ENCODE measurements at places on chromosomes 6 and 20.

- no peak for DNase-seq
Observed at GRCh38 chr6:89239338-89239737, 22.2 kb upstream of the GABRR1 start.

DNA sequence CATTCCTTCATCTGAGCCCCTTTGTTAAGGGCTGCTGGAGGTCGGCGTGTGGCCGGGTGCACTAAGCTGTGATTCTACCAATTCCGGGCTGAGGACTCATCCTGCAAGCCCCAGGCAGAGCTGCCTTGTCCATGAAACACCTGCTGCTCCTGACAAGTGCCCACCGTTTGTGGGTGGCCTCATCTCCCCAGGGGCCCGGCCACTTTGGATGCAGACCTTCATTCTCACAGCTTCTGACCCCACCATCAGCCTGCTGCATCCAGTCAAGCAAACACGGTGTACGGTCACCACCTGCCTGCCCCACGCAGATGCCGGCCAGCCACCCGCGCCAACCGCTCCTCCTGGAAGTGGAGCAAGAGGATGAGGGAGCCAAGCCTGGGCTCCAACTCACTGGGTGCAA is 382.7 kb downstream of the THBS2 start:
- no peak for DNase-seq

DNA sequence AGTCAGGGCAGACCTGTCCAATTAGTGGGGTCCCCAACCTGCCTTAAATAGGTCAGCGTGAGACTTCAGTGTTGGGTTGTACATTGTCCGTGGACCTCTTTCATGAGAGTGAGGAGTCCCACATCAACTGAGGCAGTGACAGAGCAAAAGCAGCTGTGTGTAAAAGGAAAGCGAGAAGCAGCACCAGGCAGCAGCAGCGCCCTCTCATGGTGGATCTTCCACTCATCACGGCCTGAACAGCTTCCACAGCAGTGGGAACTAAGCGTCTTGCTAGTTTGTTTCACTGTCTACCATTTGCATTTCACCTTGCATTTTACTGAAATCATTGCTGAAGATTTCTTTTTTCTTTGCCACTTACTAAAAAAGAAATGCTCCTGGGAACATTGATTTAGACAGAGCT is 333.8 kb downstream of the PKHD1 start:
- DNase-seq: no peak

DNA sequence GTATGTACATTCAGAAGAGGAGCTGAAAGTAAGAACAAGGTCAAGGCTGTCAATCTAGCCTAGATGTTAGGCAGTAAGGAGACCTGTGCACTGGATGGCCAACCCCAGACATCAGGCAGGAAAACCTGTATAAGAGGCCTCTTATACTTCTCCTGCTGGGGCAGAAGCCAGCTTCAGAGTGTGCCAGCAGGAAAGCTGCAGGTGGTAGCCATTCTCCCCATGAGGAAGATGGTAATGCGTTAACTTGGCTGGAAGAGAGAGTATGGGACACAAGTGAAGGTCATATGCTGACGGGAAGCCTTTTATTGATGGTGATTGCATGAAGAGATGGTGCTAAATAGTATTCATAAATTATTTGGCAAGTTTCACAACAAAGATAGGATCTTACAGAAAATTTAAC is 20.6 kb downstream of the NHLRC1 start:
- DNase-seq: no peak

GRCh38 chr20:61447952-61448351 is 195.9 kb downstream of the CDH4 start:
- DNase-seq: no peak

- DNase-seq: no peak
Observed at GRCh38 chr20:2760297-2760951, 40.0 kb downstream of the CPXM1 start.

DNA sequence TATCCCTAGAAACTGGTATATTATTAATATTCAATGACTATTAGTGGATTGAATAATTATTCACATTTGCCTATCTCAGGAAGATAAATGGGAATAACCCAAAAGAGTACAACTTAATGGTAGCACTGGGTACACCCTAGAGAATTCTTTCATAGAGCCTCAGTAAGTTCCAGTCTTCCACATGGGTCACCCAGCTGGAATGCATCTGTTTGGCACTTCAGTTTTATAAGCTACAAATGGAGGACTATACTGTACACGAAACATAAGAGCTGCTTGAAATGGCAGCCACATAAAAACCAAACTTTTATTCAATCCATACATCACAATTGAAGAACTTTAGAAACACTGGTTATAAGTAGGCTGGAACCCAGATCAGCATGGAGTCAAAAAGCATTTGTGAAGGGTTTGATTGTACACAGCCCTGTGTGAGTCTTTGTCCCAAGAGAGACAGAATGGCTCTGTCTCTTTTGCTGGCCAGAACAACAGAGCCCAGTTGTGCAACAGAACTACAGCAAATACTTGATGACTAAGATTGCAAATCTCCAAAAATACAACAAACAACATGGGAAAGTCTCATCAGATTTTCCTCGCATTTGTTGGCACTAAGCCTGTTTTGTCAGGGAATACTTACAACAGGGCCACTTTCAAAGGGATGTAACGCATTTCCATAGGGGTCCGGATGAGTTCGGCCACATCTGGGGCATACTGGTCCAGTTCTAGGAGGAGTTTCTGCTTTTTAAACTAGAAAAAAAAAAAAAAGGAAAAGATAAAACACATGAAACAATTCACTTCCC is 39.5 kb downstream of the PIGU start:
- DNase-seq: no peak

DNA sequence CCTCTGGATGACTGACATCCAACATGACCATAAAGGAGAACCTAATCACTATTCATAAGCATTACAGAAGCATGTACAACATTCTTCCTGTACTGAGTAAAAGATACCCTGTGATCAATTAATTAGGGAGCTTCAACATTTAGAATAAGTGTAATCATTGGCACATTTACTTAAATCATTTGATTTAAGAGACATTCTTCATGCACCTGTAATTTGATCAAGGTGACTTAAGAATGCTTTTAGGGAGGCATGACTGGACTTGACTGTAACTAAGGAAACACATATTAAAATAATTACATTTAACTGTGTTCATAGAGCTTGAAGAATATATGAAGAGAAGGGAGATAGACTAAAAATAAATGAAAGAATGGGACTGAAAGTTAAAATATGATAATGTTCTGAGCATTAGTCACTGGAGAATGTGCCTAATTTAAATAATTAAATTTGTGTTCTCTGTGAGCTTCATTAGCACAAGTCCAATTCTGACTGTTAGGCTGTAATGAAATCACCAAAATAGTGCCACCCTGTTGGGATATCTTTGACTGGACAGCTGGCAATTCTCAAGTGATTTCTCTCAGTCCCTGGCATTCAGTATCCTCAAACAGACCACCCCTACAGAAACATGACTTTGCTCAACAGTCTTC is 295.5 kb upstream of the ADGRB3 start:
- DNase-seq: no peak

DNA sequence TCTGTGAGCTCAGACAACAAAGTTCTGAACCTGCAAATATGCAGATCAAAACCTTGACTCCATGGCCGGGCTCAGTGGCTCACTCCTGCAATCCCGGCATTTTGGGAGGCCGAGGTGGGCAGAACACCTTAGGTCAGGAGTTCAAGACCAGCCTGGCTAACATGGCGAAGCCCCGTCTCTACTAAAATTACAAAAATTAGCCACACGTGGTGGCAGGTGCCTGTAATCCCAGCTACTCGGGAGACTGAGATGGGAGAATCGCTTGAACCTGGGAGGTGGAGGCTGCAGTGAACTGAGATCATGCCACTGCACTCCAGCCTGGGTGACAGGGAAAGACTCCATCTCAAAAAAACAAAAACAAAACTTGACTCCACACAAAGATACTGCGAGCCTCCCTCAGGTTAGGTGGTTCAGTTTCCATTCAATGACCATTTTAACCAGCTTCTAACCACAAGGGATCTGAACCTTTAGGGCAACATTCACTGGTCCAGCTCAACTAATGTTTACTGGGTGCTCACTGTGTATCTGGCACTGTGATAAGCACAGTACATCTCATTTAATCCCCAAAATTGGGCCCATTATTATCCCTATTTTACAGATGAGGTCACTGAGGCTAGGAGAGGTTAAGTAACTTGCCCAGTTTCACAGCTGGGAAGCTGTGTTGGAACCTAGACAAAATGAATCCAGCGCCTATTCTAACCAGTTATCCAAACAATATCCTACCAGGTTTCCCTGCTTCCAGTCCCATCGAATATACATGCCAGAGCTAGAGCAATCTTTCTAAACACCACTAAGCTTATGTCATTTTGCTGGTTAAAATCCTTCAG is 1.8 kb downstream of the SNRPB start:
- DNase-seq: no peak

DNA sequence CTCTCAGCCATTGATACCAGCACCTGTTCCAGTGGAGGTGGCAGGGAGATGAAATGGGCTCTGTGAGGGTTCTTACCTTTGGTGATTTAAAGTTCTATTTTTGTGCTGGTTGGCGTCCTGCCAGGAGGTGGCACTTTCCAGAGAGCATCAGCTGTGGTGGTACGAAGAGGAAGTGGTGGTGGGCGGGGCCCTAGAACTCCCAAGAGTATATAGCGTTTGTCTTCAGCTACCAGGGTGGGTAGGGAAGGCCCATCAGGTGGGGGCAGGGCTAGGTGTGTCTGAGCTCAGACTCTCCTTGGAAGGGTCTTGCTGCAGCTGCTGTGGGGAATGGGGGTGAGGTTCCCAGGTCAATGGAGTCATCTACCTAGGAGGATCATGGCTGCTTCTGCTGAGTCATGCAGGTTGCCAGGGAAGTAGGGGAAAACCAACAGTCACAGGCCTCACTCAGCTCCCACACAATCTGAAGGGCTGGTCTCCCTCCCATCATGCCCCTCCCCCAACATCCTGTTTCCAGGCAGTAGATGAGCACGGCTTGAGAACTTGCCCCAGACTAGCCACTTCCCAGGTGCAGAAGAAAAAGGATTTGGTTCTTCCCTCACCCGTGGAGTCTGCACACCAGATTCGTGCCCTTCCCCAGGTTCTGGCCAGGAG is 46.6 kb downstream of the MOXD1 start:
- DNase-seq: no peak

DNA sequence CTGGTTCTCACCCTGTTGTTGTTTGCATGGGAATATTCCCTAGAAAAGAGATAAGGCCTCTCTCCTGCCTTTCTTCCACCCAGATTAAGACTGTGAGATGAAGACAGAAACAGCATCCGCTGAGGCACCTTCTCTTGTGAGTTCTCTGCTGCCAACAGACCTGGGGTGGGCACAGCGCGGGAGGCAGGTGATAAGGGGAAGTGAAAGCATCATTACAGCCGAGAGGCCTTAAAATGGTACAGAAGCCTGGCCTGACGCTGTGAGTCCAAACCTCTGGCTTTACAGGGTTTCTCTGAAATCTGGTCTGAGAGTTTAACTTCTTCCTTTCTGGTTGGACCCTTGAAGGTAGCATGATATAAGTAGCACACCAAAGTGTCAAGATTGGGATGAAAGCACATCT is 21.0 kb upstream of the IYD start:
- no peak for DNase-seq

GRCh38 chr6:72916906-72917305 is 295.0 kb downstream of the KCNQ5 start:
- no peak for DNase-seq

DNA sequence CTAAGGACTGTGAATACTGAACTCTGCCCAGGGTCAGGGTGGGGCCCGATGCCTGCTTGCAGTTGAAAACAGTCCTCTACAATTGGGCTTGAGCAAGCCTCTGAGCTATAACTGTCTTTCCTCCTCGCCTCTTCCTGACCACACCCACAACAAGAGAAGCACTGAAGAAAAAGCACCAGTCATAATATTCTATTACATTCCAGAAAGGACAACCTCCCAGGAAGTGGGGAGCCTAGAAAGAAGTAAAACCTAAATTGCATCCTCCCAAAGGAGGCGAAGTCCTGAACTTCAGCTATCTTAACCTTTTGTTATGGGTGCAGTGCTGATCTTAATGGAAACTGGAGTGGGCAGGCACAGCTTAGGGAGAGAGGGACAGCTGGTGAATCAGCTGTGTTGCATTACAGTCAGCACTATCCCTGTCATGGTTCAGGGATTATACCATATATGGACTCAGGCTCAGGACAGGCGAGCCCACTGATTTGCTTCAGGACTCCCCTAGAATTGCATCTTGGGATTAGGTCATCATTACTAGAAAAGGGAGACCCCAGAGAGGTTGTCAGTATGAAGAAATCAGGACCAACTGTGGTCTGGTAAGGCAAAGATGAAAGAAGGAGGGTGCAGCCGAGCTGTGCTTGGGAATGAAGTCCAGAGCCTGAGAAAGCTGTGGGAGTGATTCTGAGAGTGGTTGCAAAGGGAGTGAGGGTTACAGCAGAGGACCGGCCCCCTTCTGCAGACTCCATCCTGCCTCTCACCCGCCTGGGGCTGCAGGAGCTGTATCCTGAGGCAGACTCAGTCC is 18.3 kb upstream of the TRAM2 start:
- DNase-seq: no peak

DNA sequence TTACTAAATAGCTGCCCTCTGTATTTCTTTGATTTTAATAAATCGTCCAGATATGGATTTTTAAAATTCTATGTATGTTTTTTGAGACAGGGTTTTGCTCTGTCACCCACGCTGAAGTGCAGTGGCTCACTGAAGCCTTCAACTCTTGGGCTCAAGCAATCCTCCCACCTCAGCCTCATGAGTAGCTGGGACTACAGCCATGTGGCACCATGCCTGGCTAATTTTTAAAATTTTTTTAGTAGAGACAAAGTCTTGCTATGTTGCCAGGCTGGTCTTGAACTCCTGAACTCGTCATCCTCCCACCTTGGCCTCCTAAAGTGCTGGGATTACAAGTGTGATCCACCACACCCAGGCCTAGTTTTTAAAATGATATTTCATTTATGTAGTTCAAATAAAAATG is 47.4 kb upstream of the DDR1 start:
- DNase-seq: no peak

DNA sequence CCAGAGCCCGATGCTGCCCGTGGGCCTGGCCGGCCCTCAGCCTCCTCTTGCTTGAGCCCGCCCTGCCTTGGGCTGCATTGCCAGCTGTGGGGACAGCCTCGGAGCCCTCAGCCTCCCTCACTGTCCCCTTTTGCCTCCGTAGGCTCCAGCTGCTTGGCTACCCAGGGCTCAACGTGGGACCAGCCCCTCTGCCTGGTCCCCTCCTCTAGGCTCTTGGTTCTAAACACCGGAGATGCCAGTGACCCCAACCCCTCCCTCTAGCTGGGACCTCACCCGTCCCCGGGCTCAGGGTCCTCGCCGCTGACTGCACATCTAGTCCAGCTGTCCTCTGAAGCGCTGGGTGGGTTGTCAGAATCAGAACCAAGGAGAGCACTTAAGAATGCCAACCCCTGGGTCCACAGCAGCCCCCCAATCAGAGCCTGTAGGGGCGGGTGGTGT is 345.2 kb downstream of the ZFAND3 start:
- DNase-seq: no peak

- DNase-seq: no peak
Observed at GRCh38 chr6:74872754-74873476, 332.9 kb downstream of the COL12A1 start.

DNA sequence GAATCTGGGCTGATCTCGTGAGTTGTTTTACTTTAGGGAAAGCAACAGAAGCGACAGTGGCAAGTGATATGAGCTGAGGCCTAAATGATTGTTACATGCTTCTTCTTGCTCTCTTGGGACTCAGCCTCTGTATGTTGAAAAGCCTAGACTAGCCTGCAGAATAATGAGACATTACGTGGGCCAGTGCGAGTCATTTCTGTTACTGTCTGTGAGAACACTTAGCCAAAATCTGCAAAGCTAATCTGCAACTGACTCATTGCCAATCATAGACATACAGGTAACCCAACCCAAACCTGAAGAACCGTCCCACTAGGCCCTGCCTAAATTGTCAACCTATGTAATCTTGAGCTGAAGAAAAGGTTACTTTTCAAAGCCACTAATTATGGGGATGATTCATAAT is 77.4 kb upstream of the F13A1 start:
- no peak for DNase-seq

- DNase-seq: no peak
Observed at GRCh38 chr6:37858363-37858762, 38.8 kb downstream of the ZFAND3 start.

Measured in stimulated activated CD4-positive, alpha-beta T cell treated with anti-CD3 and anti-CD28 coated beads, Interleukin-1b, Interleukin-23, amount 100 ng/mL, for 1 hour (primary cell).